ENCODE measurements at places on chromosomes 16 and 17.

- DNase-seq = no peak
Measured at GRCh38 chr17:40279402-40279801, 8.3 kb upstream of the CDC6 start.

GRCh38 chr17:42608305-42609181, 631 bp downstream of the RETREG3 start:
- DNase-seq = no peak

DNA sequence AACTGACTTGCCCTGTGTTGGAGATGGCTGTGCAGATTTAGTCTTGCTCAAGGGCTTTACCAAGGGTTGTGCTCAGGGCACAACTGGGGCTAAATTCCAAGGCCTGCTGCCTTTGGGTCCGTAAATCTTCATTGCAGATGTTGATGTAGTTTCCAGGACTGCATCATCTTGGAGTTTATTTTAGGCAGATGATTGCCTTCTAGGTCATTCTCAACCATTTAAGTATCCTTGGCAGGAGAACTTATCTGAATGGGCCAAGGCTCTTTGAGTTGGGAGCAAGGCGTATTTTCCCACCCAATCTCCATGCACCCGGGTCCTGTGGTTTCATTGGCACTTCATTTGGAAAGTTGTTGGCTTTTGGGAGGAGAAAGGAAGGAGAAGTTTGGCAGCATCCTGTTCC, 200.3 kb downstream of the MSI2 start:
- no peak for DNase-seq

GRCh38 chr17:74392848-74393247, 25.5 kb downstream of the GPR142 start:
- DNase-seq = no peak

Data from NCI-H510A (cell line).